ENCODE measurements at places on chromosomes 3 and 15.

- DNase-seq: peak; percentile 36
Observed at GRCh38 chr3:49616491-49616941, 57.6 kb upstream of the APEH start.

GRCh38 chr3:171892457-171892856 lies 49.3 kb downstream of the TMEM212 start:
- DNase-seq: no peak

DNA sequence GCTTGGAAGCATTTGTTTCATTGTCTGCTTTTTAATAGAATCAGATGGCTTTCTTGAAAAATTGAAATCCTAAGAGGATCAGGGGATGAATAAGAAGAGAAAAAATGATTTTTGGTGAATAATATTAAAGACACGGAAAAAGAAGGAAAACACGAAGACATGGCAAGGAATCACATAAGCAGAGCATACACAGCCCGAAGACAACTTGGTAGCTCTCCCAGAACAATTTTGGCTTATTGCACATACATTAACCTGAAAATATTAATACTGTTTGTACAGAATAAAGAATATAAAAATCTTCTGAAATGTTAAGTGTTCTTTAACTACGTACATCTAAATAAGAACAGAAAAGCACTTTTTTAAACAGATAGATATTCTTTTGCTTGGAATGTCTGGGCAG lies 150.0 kb downstream of the SHOX2 start:
- DNase-seq: no peak

DNA sequence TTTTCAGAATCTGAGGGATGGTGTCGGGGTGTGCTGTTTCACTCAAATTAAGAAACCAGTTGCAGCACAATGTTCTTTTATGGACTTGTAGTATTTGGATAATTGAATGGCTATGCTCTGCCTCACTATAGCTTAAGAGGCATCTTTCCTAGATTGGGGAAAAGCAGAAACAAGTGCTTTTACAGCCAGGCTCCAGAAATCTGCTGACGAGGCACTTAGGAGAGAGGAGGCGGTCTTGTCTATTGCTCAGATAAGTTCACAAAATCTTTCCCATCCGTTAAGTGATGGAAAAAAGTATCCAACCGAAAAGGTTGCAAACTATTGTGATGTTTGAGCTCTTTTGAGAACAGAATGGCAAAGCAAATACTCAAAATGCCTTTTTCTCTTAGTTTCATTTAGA lies 336.1 kb upstream of the RARB start:
- no peak for DNase-seq

DNA sequence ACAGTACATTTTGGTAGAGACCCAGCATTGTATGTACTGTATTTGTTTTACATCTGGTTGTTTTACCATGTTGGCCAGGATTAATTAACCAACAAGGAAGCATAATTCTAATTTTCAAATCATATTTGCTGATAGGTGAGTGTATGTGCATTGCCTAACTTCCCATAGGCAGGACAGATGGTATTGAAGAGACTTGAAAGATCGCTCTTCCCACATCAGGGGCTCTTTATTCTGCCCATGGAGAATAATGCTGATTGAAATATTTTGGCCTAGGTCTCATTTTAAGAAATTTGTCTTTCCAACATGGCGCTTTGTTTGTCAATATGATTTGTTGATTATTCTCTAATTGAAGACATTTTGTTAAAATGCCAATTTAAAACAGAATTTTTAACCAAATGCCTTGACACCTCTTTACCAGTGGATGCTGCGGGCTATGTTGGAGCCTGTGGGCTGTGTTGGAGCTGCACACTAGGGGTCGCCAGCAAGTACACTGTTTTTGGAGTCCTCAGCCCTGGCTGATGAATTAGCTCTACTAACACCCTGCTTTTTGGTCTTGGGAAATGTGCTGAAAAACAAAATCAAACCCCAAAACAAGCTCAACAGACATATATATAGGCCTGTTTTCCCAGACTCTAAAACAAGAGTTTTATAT lies 5.3 kb downstream of the P2RY12 start:
- peak; percentile 3 for DNase-seq

GRCh38 chr3:51958603-51959521 lies 3.7 kb downstream of the GPR62 start:
- DNase-seq: no peak

DNA sequence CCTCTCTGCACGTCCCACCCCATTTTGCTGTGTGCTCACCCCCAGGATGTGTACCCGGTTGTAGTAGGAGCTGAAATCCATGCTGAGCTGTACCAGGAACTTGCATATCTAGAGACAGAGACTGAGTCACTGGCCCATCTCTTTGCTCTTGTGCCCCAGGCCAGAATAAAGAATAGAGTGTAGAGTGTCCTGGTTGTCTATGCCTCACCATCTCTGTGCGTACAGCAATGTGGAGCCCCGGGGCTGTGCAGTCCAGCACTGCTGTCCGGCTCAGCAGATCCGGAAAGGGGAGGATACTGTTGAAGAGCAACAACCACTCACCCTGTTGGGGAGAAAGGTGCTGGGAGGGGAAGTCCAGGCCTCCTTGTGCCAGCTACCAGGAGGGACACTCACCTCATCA lies 2.6 kb downstream of the DALRD3 start:
- no peak for DNase-seq

DNA sequence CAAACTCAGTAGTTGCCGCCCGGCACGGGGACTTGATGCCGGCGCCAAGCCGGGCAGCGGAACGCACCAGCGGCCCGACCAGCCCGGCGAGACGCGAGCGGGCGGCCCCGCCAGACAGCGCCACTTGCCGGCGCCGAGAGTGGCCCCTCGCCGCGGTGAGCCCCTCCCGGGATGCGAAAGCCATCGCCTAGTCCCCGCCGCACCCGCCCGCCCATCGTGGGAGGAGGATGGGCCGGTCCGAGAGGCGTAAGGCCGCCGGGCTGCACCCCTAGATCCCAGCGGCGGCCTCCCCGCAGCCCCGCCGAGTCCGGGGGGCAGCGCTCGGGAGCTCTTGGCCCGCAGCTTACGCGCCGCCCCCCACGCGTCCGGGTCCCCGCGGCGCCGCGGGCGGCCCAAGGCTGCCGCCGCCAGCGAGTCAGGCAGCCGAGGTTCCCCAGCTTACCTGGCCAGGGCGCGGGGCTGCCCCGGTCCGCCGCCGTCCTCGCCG lies 609 bp downstream of the GOLGA8A start:
- peak; percentile 62 for DNase-seq

- DNase-seq: no peak
Observed at GRCh38 chr3:194757647-194758061, 72.0 kb downstream of the FAM43A start.

- no peak for DNase-seq
Observed at GRCh38 chr3:73602170-73602569, 22.6 kb downstream of the PDZRN3 start.

GRCh38 chr15:23035964-23036566 lies 3.3 kb downstream of the TUBGCP5 start:
- DNase-seq: peak; percentile 40

DNA sequence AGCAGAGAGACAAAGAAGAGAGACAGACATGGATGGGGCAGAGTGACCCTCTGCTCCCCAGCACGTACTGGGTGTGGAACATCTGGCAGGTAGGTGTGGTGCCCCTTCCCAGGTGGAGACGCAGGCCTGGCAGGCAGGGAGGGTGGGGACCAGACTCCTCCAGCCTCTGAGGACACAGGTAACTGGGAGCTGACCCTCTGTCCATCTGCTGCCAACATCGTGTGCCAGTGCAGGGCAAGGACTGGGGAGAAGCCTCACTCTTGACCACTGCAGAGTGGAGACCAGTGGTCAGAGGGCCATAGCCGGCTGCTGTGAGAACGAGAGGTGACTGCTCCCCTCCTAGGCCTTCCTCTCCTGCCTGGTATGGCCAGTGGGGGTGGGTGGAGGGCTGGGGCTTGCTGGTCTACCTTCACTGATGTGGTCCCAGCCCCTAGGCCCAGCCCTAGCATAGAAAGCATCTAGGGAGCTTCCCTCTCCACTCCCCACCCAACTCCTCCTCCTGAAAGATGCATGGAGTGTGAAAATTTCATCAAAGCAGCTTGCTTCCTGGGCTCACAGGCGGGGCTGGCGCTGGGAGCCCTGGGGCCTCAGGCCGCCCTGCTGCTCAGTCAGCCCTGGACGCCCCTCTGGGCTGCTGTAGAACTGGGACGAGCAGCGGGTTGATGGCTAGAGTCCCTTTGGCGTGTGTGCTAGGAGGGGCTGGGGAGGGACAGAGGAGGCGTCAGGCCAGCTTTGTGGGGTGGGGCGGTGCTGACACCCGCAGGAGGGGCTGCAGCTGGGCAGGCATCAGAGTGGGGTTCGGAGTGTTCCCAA lies 90.3 kb downstream of the PLXNA1 start:
- peak; percentile 54 for DNase-seq

DNA sequence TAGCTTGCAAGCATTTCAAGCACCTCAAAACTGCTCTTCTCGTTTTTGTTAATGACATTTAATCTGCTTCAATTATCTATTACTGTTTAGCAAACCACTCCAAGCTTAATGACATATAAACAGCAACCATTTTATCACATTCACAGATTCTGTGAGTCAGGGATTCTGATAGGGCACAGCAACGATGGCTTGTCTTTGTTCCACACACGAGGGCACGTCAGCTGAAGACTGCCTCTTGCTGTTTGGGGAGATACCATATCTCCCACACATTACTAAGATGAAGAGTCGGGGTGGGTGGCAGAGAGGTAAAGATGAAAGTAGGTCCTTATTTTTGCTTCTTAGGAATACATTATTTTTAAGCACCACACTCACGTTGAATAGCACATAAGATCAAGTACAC lies 19.3 kb downstream of the CPOX start:
- DNase-seq: no peak

GRCh38 chr3:123290962-123291361 lies 89.2 kb downstream of the SEC22A start:
- no peak for DNase-seq

GRCh38 chr3:188060840-188061544 lies 93.0 kb upstream of the LPP start:
- no peak for DNase-seq

- DNase-seq: no peak
Observed at GRCh38 chr3:2851361-2851760, 258.8 kb downstream of the IL5RA start.

DNA sequence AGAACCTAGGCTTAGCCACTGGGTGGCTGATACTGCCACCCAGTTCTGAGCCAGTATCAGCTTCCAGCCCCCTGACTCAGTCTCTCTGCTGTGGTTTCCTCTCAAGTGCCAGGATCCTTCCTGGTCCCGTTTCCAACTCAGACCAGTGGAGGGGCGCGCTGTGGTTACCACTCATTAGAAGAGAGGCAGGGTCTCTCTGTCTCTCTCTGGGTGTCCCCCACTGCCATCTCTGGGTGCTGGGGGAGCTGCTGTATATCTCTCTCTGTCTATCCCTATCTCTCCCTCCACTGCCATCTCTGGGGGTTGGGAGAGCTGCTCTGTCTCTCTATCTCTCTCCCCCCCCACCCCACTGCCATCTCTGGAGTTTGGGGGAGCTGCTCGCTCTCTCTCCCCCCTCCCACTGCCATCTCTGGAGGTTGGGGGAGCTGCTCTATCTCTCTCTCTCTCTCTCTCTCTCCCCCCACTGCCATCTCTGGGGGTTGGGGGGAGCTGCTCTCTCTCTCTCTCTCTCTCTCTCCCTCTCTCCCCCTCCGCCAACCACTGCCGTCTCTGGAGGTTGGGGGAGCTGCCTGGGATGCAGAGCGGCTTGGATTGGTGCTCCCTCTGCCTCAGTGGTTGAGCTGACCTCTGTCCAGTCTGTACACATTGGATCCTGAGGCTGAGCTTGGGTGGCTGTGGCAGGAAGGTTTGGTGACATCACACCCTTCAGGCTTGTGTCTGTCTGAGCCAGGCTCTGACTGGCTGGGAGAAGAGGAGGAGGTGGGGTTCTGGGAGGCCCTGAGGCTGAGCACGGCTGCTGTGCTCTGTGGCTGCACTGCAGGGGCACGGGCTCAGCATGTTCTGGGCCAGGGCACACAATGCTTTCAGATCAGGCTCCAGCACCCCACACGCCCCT lies 98.9 kb downstream of the APBA2 start:
- DNase-seq: peak; percentile 29

DNA sequence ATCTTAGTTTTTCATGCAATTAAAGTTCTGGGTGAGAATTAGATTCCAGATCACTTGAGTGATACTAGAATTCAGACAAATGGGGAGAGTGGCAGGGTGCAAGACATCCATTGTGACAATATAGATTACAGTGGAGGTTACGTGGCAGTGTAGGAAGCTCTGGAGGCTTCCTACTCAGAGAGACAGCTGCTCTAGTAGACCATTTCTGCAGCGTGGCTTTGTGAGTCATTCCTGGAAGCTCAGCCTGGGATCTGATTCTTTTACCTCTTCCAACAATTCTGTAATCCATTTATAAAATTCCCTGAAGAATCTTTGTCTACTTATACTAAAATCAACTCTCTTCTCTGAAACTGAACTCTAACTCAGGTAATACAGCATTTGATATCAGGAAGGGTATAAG lies 90.4 kb upstream of the ASB14 start:
- DNase-seq: no peak

- DNase-seq: no peak
Observed at GRCh38 chr15:73932381-73933191, 6.3 kb downstream of the LOXL1 start.

DNA sequence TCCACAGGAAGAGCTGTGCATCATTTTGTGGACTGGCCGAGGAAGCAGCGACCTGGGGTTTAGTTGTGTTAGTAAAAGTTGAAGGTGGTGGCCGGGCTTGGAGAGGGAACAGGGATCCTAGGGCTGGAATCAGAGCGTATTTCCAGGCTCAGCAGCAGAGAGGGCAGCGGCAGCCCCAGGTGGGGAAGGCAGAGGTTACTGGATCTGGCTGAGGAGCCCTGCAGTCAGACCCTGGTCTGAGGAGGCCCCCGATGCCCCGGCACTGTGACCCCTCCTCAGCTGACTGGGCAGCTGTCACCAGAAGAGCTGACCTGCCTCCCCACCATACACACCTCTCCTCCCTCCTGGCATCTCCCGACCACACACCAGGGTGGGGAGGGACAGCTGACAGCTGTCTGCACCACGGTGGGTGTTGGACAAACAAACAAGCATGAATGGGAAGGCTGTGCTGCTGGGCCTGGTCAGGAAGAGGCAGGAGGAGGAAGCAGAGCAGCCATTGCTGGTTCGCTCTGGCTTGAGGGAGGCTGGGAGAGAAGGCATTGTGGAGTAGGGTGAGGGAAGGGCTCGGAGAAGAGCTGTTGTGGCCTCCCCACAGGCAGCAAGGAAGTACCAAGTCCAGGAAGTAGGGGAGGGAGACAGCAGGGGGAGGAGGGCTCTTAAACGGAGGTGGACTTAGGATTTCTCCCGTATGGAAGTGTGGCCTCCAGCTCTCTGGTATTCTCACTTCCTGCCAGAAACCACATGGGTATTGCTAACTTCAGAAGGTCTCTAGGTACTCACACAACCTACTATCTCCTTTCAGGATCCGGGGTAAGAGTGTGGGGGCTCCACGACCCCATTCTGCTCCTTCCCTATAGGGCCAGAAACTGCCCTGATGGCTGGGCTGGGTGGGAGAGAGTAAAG lies 49.5 kb upstream of the HACD2 start:
- DNase-seq: no peak

GRCh38 chr3:183591881-183592521 lies 36.5 kb upstream of the KLHL6 start:
- no peak for DNase-seq

DNA sequence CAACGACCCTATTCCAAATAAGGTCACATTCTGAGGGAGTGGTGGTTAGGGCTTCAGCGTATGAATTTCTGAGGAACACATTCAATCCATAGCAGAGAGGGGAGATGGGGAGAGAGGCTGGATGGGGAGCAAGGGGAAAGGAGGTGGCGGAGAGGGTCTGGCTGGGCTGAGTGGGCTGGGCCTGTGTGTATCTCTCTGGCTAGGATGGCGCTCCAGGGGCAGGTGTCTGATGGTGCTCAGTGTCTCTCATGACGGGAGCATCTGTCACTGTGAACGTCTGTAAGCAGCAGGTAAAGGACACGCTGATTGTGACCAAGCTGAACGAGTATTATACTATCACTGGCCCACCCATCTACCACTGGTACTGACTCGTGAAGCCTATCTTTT lies 159.6 kb downstream of the XXYLT1 start:
- no peak for DNase-seq
